NCI-H1105 treated with DMSO at 0.1 percent for 48 hours (cell line): ENCODE measurements at places on chromosomes 13 and 19.

DNA sequence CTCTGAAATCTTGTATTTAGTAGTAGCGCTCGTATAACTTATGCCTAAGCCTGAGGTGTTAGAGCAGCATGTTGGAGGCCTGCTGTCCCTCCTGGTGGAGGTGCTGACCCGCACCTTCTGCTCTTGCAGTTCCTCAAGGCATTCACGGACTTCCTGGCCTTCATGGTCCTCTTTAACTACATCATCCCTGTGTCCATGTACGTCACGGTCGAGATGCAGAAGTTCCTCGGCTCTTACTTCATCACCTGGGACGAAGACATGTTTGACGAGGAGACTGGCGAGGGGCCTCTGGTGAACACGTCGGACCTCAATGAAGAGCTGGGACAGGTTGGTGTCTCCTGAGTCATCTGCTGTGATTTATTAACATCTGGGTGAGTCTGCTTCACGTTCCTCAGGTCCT lies 136.7 kb downstream of the ATP11A start:
- no peak for DNase-seq

DNA sequence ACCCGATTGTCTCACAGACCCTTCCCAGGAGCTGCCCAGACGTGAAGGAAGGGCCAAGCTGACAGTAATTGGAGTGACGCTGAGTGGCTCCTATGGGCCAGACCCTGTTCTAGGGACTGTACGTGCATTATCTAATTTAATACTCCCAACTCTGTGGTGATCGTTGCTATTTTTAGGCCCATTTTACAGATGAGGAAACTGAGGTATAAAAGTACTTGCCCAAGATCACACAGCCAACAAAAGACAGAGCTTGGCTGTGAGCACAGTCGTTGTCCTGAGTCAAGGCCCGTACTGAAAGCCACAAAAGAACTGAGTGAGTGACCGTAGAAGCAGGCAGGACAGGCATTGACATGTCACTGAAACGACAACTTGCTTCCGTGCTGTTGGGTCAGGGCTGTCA lies 74.7 kb downstream of the ERICH6B start:
- DNase-seq = no peak

DNA sequence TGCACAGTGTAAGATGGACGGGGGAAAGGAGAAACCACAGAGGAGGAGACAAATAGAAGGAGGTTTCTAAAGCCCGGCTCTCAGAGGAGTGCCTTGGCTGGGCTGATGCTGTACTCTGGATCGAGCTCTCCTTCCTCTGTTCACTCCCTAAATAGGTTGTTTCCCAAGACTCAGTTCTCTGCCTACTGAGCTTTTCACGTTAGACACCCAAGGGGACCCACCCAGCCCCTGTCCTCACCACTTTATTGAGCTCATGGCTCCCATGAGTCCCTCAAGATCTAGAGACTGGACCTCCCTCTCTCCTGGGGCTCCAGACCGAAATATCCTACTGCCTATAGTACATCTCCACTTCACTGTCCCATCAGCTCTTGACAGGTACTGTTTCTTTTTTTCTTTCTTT lies 38.1 kb upstream of the GPR183 start:
- DNase-seq = no peak

- no peak for DNase-seq
Measured at GRCh38 chr19:15776264-15776663, 11.2 kb upstream of the OR10H5 start.

DNA sequence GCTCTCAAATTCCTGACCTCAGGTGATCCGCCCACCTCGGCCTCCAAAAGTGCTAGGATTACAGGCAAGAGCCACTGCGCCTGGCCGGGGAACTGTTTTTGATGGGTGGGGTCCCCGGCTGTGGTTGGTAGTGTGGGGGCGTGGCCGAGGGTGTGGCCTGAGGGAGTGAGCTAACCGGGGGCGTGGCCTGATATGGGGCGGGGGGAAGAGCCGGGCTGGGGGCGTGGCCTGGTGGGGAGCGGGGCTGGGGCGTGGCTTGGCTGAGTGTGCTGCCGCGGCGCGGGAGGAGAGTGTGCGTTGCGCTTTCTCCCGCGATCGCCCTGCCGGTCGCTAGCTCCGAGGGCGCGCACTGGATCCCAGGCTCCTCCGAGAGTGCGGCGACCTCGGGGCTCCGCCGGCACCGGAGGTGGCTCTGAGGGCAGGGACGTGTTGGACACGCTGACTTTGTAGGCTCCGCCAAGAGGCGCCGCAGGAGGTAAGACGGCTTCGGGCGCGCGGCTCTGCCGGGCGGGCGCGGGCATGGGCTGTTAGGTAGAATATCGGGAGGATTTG lies at the start of gene SPATA13:
SPATA13 (plus strand) TSS at position 263 of the 552 bp plus-strand sequence. CDS start 62,210 bp downstream, outside the sequence.
- peak; percentile 68 for DNase-seq

GRCh38 chr19:44677019-44677811 lies 5.9 kb downstream of the CEACAM19 start:
- DNase-seq = no peak
